Stimulated activated CD4-positive, alpha-beta T cell treated with anti-CD3 and anti-CD28 coated beads, Interleukin-1b, Interleukin-23, amount 100 ng/mL, for 4 hours (primary cell): ENCODE measurements at places on chromosomes 6 and 20.

GRCh38 chr6:2977799-2978590, 6.6 kb upstream of the SERPINB6 start:
- no peak for DNase-seq

- no peak for DNase-seq
Observed at GRCh38 chr6:4029687-4030086, 49.2 kb downstream of the FAM217A start.

- DNase-seq = no peak
Observed at GRCh38 chr6:170129691-170130171, 161.1 kb downstream of the DLL1 start.

GRCh38 chr20:61349447-61350165, 97.5 kb downstream of the CDH4 start:
- DNase-seq = no peak

GRCh38 chr6:112946051-112946450, 598.9 kb downstream of the RFPL4B start:
- no peak for DNase-seq
